ENCODE measurements at places on chromosomes 3 and 15.

DNA sequence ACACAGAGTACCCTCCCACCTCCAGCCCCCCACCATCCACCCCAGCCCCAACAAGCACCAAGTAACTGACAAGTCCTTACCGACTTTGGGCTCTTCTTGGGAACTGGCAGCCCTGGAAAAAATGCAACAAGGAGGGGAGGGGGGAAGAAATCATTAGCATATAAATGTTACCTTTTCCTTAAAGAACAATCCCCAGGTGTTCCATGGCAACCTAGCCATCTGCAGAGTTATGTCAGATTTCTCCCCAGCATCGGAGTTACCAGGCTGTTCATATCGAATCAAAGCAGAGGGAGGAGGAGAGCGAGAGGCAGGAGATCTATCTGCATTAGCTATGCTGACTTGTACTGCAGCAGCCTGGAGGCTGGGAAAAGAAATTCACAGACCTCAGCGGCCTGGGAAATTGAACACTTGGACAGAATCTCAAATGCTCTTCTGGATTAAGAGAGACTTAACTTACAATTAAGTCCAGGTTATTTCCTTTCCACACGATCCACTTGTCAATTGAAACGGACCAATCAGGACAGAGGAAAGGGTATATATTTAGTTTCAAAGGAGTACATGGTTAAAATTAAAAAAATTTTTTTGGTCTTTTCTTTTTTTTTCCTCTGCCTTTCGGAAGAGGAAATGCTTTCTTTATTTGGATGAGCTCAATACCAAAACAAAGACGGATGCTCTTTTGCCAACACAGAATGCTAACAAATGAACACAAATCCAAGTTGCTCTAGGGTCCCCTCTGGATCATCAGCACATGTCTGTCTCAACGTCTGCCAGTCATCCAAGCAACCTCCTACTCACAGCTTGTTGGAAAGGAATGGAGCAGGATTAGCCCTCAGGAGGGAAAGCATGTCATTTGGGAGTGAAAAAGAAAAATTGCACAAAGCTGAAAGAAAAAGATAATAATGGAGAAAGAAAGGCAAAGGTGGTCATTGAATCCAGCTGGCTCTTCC is 637.1 kb downstream of the MAGI1 start:
- no peak for DNase-seq

- no peak for DNase-seq
Observed at GRCh38 chr15:54836052-54836795, 360.5 kb downstream of the RSL24D1 start.

DNA sequence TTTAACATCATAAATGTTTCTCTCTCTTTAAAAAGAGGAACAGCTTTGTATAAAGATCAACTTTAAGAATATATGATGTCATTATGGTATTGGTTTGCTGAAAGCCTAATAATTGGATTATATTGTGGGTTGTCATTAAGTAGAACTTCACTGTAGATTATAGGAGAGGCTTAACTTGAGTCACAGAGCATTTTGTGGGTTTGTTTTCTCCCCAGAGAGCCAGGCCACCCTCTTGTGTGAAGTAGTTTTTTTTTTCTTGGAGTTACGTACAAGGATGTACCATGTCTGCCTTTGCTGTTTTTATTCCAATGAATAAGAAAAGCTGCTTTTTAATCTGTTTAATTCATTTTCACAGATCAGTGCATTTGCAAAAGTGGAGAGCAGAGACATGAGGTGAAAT is 354.8 kb upstream of the TBL1XR1 start:
- no peak for DNase-seq

DNA sequence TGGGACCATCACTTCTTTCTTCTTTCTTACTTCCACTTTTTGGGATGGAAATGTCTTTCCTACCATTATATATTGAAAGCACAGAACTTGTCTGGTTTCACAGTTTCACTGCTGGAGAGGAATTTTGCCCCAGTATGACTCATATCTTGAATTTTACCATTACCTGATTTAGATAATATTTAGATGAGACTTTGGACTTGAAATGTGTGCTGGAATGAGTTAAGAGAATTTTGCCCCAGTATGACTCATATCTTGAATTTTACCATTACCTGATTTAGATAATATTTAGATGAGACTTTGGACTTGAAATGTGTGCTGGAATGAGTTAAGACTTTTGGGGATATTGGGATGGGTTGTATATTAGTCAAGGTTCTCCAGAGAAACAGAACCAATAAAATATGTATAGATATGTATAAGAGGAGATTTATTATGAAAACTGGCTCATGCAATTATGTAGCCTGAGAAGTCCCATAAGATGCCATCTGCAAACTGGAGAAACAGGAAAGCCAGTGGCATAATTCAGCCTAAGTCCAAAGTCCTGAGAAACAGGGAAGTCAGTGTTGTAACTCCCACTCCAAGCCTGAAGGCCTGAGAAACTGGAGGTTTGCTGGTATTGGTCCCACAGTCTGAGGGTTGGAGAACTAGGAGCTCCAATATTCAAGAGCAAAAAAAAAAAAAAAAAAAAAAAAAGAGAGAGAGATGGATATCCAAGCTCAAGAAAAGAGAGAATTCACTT is 1029.2 kb downstream of the EPHA3 start:
- DNase-seq: no peak

- DNase-seq: no peak
Observed at GRCh38 chr15:37199545-37199944, 99.2 kb upstream of the MEIS2 start.

GRCh38 chr3:46896386-46896785 is 18.9 kb downstream of the PTH1R start:
- DNase-seq: no peak

GRCh38 chr3:182238126-182238525 is 526.4 kb downstream of the SOX2 start:
- DNase-seq: no peak

- no peak for DNase-seq
Observed at GRCh38 chr15:78050441-78050809, 27.1 kb downstream of the TBC1D2B start.

DNA sequence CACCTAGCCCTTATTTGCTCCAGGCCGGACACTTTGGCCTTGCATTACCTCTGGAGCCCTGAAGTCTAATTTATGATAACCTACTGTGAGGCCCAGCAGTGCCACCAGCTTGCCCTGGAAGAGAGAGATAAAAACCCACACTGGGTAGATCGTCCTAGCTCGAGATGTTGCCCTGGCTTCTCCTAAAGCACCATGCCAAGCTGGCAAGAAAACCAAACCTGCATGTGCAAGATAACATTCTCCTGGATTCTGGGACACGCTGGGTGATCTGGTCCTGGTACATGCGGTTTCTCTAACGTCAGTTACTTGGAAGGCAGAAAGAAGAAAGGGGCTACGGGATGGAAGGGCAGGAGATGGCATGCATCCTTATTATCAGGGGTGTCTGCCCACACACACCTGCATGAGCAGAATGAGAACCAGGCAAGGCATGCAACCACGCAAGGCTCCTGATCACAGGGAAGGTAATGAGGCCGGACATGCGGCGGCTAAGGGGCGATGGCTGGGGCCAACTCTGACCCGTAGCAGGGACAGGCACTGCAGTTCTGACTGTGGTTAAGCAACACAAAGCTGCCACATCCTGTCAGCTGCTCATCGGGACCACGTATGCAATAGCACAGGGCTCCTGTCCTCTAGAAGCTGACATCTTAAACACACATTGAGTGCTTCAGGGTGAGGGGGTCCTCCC is 73.0 kb downstream of the OXNAD1 start:
- no peak for DNase-seq

DNA sequence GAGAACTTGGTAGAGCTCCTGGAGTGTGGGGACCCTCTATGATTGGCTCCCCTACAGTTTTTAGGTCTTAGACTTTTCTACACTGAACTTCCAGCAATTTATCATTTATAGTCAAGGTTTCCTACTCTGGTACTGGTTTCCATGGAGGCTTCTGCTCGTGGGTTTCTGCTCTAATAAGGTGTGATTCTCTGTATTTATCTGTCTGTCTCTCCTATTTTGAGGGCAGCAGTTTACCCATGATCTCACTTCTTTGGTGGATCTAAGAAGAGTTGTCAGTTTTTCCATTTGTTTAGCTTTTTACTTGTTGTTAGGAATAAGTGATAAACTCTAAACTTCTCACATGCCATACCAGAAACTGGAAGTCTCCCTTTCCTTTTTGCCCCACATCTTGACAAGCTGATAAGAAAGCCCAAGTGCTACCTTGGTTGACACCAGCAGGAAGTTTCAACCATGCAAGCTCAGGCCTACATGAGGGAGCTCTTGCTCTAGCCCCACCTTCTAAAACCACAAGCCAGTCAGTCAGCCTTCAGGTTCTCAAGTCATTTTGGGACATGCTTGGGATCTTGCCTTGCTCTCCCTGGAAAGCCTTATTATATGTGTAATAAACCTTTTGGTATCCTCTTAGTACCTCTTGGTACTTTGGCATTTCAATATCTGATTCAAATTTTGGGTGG is 10.0 kb downstream of the TIMMDC1 start:
- DNase-seq: no peak

DNA sequence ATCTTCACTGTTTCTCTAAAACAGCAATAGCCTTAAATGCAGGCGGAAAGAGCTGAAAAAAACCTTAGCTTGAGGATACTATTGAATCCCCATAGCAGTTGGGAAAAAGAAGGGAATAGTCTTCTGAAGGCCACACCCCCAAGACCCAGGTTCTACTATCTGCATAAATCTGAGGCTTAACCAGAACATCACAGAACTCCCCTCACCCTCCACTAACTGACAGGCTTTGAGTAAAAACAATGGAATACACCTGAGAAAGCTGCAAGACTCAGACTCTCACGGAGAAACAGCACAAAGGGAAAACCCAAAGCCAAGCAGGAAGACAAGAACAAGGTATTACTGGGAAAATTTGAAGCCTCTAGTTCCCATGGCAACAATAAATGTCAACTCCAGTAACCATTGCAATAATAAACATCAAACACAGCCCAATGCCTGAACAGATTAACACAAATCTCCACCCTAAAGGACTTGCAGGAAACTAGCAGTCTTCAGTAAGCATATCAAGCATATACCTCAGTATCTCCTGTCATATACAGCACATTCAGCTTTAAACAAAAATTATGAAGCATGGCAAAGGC is 56.4 kb downstream of the TMCC1 start:
- DNase-seq: no peak

GRCh38 chr15:57118013-57118799 is 199.8 kb downstream of the TCF12 start:
- no peak for DNase-seq

GRCh38 chr3:37015642-37016041 is 22.3 kb downstream of the MLH1 start:
- no peak for DNase-seq

GRCh38 chr15:80449825-80450224 is 45.6 kb downstream of the ARNT2 start:
- DNase-seq: no peak

DNA sequence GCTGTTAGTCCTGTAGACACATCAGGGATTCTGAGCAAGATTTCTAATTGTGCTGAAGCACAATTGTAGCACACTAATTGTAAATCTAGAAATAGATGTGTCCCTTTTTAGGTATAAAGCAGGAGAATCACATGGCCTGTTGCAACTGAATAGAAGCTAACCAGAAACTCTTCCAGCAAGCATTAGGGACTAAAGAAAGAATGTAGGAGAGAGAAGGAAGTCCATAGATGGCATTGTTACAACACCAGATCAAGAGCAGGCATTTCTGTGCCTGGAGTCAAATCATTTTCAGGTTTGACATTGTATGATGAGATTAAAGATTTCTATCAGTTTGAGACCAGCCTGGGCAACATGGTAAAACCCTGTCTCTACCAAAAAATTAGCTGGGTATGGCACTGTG is 27.4 kb downstream of the CALML4 start:
- DNase-seq: no peak

DNA sequence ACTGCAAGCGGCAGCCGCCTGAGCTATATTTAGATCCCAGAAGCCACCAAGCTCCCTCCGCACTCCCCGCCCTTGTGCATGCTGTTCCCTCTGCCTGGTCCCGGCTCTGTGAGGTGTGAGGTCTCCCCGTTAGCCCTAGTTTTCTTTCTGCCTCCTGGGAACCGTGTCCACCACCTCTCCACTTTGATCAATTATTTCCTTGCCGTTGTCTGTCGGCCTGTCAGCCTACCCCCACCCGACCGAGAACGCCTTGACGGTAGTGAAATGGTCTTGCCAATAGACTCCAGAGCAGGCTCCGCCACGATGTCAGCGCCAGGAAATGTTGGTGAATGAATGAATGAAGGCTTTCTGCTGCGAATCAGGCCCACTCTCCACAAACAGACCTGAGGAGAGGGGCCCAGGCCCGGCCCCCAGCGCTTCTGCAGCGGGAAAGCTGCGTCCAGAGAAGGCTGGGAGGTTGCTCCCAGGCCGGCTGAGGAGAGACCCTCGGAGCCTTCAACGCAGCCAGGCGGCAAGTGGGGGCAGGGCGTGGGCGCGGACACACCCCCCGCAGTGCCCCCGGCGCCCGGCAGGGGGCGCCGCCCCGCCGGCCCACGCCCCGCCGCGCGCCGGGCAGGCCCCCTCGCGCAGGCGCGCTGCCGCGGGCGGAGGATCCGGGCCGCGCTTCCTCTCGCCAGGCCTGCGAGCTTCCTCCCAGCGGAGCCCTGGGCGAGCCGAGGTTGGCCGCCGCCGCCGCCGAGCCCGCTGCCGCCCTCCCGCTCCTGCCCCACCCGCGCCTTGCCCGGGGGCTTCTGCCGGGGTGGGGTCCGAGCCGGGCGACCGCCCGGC is at the start of gene CSK:
CSK (plus strand) TSS at position 650 of the 828 bp plus-strand sequence. CDS start 16,218 bp downstream, outside the sequence.
- peak; percentile 54 for DNase-seq

GRCh38 chr3:11145888-11146287 is 8.4 kb upstream of the HRH1 start:
- DNase-seq: no peak

DNA sequence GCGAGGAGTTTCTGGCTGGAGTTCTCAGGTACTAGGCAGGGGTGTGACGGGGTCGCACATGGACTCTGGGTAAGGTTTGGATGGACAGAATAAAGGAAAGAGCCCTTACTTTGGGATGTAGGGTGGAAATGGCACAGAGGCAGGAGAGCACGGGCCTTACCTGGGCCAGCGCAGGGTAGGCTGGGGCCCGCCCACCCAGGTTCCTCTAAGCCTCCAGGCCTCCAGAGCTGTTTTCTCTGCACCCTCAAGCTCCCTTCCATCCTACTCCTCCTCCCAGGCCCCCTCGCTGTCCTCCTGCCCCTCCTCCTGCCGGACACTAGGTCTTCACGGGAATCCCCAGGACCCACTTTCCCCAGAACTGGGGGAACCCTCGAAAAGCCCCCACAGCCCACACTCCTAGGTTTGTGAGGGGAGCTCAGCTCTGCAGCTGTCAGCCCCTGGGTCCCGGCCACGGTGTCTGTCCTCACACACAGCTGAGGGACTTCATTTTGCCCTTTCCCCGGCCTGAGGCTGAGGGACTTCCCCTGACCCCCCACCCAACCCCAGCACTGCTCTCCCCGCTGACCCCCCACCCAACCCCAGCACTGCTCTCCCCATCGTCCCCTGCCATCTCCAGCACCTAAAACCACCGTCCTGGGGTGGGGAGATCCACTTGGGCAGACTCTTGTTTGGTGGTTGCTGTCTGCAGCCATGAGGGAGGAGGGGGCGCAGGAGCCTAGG is 53.0 kb upstream of the PCSK6 start:
- DNase-seq: no peak

GRCh38 chr15:73326157-73326556 is 42.6 kb downstream of the HCN4 start:
- DNase-seq: peak; percentile 13

GRCh38 chr3:149462581-149463011 is 11.9 kb upstream of the TM4SF4 start:
- no peak for DNase-seq

All from NCI-H2171 treated with DMSO at 0.1 percent for 48 hours (cell line).